ELF-1 (cell line): ENCODE measurements at places on chromosomes 6 and 20.
A peak's percentile ranks its signal among the peaks of the same experiment; 100 is the strongest.

DNA sequence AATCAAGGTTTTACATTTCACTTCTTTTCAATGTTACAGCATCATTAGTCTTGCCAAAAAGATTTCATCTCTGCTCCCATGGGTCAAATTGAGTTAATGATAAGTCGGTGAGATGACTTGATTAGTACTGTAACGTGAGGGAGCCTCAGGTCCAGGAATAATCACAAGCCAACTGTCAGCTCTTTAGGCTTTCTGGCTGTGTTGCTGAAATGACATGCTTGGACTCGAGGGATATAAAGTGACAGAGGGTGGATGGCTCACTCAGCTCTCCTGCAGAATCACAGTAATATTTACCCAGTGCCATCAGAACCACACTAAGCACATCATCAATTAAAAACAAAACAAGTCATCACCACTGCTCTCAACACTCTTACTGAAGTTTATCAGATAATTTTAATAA, 196.2 kb upstream of the THEMIS start:
- DNase-seq: no peak

DNA sequence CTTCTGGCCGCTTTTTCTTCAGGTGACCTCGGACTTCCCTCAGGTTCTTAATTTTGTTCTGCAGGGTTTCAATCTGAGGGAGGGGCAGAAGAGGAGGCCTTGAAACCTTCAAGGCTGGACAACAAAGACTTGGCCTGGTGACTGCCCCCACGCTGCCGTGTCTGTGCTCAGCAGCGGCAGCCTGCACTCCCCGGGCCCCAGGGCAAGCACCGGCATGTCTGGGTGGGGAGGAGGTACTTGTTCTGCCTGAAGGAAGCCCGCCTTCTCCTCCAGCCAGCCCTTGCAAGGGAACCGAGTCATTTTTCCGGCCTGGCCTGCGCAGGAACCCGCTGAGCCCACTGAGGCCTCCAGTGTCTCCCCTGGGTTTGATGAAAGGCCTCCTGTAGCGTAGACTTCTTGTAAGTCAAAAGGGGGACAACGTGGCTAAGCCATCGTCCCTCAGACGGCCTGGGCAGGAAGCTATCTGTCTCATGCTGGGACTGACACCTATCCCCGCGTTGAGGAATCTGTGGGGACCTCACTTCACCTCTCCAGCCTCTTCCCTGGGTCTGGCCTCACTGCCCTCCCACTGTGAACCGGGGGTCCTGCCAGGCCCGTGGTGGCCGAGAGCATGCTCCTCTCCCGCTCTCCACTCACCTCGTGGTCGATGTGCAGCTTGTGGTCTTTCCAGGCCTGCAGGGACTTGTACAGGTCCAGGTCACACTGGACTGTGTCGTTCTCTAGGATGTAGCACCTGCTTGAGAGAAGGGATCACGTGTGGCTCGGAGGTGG, 119.9 kb downstream of the SULF2 start:
- DNase-seq: peak; percentile 84

- peak; percentile 88 for DNase-seq
Observed at GRCh38 chr6:155120034-155120433, 124.9 kb downstream of the TIAM2 start.

- DNase-seq: no peak
Observed at GRCh38 chr6:70700922-70701876, 33.5 kb downstream of the SMAP1 start.

GRCh38 chr6:57048577-57048976, 2.1 kb downstream of the KIAA1586 start:
- DNase-seq: no peak

DNA sequence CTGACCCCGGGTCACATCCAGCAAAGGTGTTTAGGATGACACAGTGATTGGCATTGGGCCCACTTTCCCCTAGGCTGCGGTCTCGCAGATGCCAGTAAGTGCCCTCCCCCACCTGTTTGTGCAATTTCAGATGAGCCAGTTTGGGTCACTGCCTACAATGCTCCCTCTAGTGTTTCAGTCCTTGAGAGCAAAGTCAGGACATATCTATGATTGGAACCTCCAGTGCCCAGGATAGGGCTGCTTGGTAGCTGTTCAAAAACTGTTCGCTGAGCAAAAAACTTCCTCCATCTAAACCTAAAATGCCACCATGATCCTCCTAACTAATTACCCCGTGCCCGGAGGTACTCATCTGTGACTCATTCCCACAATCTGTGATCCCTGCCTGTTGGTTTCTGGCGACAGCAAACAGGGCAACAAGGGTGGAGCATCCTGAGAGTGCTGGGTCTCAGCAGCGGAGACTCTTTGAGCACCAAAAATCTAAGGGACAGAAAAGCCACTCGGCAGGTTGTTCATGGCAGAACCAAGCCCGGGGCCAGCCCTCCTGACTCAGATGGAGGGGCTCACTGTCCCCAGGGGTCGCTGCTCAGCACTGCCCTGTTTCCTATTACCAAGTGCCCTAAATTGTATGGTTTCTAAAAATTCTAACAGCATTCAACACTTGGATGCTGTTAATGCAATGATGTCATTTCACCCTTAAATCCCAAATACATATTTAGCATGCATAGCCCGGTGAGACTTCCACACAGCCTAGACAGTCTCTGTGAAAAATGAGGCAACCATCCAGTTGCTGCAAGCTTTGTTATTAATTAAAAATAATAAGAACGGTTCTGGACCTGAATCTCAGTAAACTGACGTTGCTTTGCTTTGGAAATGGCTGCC, 5.0 kb downstream of the VSX1 start:
- DNase-seq: no peak

GRCh38 chr20:59748619-59749191, 144.4 kb downstream of the PHACTR3 start:
- no peak for DNase-seq

GRCh38 chr6:21556968-21557721, 36.4 kb upstream of the SOX4 start:
- no peak for DNase-seq

GRCh38 chr6:139010674-139011073, 17.9 kb upstream of the ABRACL start:
- peak; percentile 31 for DNase-seq

DNA sequence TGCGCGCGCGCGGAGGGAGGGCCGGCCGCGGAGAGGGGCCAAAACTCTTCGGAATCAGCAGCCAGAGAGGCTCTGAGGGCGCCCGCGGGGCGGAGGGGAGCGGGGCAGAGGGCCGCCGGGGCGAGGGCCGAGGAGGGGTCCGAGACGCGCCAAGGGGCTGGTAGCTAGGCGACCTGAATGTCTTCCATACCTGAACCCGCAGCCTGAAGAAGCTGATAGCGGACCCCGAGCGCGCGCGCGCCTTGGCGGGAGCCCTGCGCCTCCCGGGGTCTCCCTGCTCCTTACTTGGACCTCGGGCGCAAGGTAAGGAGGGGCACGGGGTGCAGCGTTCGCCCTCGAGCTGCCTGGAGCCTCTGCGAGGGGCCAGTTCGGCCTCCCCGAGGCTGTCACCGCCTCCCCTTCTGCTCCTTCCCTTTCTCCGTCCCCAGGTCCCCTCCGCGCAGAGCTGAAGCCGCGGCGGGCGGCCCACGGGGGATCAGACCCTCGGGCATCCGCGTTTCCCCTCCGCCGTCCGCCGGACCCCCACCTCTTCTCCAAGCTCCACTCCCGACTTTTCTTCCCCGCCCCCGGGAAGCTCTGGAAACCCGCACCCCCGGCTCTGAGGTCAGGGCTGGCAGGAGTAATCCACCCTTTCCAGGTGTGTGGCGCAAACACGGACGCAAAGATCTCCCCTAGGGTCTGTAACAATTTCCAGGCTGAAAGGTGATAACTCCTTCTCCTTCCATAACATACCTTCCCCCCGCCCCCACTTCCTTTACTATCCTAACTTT, 13.1 kb upstream of the DEK start:
- peak; percentile 31 for DNase-seq

DNA sequence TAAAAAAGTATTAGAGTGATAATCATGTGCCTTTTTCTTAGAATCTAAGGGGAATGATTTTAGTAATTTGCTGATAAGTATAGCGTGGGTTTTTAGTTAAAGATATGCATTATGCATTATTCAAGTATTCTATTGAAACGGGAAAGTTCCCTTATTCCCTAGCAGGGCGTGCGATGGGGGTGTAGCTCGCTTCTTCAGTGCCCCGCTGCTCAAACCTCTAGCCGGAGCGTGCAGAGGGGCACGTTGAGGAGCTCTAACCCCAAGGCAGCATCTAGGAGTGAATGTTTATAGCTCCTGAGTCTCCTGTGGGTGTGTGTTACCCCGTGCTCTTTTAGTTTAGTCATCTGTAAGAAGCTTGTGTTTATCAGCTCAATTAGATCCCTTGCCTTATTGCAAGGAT, 1339.5 kb upstream of the MAP3K7 start:
- no peak for DNase-seq

- no peak for DNase-seq
Observed at GRCh38 chr6:151440930-151441329, 11.0 kb downstream of the RMND1 start.

DNA sequence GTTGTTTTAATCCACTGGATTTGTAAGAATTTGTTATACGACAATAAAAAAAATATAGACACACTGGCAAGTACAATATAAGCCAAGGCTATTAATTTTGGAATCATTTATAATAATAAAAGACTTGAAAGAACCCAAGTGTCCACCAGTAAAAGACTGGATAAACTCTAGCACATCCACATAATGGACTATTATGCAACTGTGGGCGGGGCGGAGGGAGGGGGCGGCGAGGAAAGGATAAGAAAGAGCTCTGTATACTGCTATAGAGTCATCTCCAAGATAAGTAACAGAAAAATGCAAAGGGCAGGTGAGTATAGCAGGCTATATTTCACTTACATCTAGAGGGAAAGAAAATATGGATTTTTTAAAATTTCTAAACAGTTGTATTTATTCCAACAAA, 123.3 kb downstream of the TBC1D32 start:
- DNase-seq: no peak

GRCh38 chr6:18820725-18821124, 433.6 kb downstream of the RNF144B start:
- no peak for DNase-seq

DNA sequence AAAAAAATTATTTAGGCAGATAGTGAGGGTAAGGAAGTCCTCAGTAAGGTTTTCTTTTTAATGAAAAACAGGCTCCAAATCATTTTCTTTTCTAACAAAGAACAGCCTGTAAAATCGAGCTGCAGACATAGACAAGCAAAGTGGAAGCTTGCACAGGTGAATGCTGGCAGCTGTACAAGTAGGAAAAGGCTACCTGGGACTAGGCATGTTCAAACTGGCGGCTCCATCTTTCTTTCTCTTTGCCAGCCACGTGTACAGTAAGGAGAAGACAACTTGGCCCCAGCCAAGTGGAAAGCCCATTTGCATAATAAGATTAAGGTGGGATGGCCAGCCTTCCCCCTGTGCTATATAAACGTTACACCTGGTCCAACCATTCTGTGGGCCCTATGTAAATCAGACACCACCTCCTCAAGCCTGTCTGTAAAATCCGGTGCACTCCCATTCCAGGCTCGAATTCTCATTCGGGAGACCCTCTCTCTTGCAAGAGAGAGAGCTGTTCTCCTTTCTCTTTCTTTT, 27.0 kb upstream of the SLC2A12 start:
- no peak for DNase-seq

- no peak for DNase-seq
Observed at GRCh38 chr6:105363100-105363754, 39.7 kb downstream of the PREP start.

- no peak for DNase-seq
Observed at GRCh38 chr6:131070061-131070460, 7.0 kb upstream of the EPB41L2 start.

- DNase-seq: no peak
Observed at GRCh38 chr6:159450815-159451465, 242.1 kb downstream of the SOD2 start.

- DNase-seq: no peak
Observed at GRCh38 chr20:20233041-20233514, 134.8 kb upstream of the INSM1 start.

- DNase-seq: no peak
Observed at GRCh38 chr20:9457136-9457535, 57.3 kb upstream of the LAMP5 start.

GRCh38 chr6:168683621-168684020, 242.6 kb downstream of the SMOC2 start:
- DNase-seq: no peak

DNA sequence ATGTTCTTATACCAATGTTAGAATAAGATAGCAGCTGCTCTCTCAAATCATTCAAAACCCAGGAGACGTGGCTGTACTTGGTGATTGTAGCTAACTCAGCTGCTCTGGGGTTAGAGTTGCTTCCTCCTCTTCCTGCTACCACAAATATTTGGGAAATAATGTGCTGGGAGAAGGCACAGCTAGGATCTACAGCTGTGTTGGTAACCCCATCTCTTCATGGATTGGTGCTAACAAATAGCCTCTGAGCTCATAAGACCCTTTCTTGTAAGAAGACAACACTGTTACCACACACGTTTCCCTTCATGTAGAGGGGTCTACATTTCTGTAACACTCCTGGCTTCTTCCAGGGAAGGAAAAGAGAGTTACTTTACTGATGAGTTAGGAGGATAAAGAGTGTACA, 911.0 kb upstream of the CITED2 start:
- DNase-seq: no peak

DNA sequence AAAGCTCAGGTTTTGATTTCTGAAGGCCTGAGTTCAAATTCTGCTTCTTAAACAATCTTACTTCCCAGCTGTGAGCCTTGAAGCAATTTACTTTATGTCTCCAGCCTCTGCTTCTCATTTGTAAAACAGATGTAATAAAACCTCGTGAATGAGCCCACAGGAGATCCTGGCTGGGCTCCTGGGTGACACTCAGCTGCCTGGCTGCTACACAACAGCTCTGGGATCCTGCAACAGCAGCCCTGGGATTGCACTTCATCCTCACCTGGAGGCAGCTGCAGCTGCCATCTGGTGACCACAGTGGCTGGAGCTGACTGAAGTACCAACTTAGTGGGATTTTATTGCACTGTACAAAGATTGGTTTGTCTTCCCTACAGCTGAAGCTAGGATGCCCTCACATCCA, 98.6 kb downstream of the NDUFAF5 start:
- DNase-seq: no peak

- no peak for DNase-seq
Observed at GRCh38 chr20:8161264-8162071, 29.4 kb downstream of the PLCB1 start.

DNA sequence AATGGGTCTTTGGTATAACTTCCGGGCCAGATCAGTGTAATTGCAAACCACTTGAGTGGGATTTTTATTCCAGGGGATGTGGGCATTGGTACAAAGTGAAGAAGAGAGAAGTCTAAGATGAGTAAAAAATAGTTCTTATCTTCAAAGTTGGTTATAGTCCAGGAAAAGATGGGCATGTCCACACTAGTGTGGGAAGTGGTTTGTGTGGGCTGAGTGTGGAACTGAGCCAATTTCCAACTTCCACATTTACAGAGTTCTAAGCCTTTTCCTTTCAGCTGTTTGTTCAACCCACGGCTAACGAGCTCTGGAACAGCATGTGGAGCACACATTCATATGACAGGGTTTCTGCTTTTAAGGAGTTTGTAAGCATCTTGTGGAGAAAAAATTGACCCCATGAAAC, 72.3 kb upstream of the IFNGR1 start:
- DNase-seq: no peak

DNA sequence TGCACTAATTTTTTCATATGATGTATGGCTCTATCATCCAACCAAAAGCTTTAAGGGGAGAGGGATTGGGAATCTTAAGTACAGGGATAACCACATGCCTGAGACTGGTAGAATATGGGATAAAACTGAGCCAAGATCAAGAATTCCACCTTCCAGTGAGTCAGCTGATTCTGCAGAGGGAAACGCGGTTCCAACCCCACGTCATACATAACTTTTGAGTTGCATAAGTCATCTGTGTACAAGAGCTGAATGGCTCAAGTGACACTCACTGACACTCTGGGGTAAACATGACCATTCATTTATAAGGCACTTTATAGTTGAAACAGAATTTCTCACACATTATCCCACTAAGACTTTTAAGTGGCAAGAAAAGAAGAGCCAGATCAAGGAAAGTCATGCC, 16.4 kb downstream of the TRIM27 start:
- no peak for DNase-seq
